ENCODE measurements at places on chromosomes 12 and 14. TPM values are rescaled to one million over a fixed set of nuclear protein-coding genes. Genes with fewer than 3 reads are reported as not detected.

DNA sequence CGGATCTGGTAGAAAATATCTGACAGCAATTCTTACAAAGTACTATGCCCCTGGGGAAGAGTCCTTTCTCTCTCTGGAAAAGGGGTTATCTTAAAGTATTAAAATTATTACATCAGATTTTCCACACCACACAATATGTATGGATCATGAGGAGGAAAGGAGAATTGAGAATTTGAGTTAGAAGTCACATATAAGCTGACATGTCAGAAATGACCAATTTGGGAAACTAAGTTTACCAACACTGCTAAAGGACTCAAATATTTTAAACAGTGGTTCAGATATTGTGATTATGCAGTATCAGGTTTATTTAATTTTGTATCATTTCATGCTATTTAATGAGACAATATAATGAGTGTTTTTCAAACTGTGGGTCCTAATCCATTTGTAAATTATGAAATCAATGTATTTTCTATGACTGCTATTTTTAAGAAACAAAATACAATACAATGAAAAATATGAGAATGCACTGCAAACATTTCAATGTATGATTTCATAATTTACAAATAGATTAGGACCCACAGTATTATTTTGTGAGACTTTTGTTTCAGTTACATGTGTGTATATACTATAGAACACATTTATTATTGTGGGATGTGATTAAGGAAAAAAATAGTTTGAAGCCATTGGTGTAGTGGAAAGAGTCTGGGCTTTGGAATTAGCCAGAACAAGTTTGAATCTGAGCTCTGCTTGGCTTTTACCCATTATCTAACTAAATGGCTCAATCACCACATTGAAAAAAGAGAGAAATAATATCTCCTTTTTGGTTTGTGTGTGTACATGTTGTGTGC lies 1.8 kb upstream of the INSM2 start:
- no peak for DNase-seq
- no peak overlapping the region for H3K4me3 ChIP-seq
- H3K36me3 ChIP-seq: no peaks in the 10 kb centered on the region
- H3K4me1 ChIP-seq: peaks cover 25% of the 10 kb centered on the region

GRCh38 chr12:112837629-112838197 lies 46.2 kb downstream of the RPH3A start:
- no peaks in the 10 kb centered on the region for H3K4me1 ChIP-seq
- no peaks in the 10 kb centered on the region for H3K36me3 ChIP-seq
- no peak overlapping the region for H3K4me3 ChIP-seq
- H3K27me3 ChIP-seq: no peaks in the 10 kb centered on the region

SERPINA1 gene
- 10,220 TPM for total RNA-seq

- H3K36me3 ChIP-seq: no peaks in the 10 kb centered on the region
- no peak overlapping the region for H3K27ac ChIP-seq
- no peaks in the 10 kb centered on the region for H3K27me3 ChIP-seq
- no peaks in the 10 kb centered on the region for H3K4me1 ChIP-seq
Measured at GRCh38 chr14:97074456-97074855, 277.3 kb downstream of the VRK1 start.

ENDOU gene
- not detected for total RNA-seq

DNA sequence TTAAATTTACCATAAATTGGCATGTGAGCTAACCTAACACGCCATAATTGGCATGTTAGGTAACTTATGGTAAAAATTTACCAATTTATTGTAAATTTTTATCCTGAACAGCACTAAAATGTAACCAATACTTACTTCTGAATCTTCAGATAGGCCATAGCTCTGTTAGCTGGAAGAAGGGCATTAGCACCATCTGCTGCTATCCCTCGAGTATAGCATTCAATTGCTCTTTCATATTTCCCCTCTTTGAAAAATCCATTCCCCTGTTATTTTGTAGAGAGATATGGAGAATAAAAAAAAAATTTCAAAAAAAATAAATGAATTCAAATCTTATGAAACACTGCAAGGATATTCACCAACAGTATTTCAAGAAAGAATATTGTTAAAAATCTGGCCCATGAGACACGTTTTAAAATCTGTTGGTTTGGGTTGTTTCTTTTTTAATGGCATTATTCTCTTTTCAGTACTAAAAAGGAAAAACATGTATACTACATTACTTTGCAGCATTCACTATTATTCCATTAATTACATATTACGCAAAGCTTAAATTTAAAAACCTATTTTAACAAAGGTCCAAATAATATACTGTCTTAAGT lies 19.1 kb downstream of the RPAP3 start:
- H3K27me3 ChIP-seq: no peaks in the 10 kb centered on the region
- no peaks in the 10 kb centered on the region for H3K36me3 ChIP-seq
- no peaks in the 10 kb centered on the region for H3K4me1 ChIP-seq
- no peak for DNase-seq
- H3K4me3 ChIP-seq: no peak overlapping the region

- H3K4me3 ChIP-seq: no peak overlapping the region
- peaks cover 7% of the 10 kb centered on the region for H3K4me1 ChIP-seq
- no peak overlapping the region for H3K27ac ChIP-seq
- H3K36me3 ChIP-seq: no peaks in the 10 kb centered on the region
- DNase-seq: no peak
Measured at GRCh38 chr12:119631930-119632678, 35.8 kb upstream of the PRKAB1 start.

- no peak overlapping the region for H3K27ac ChIP-seq
- H3K4me1 ChIP-seq: peaks cover 3% of the 10 kb centered on the region
- no peaks in the 10 kb centered on the region for H3K27me3 ChIP-seq
- no peak overlapping the region for H3K4me3 ChIP-seq
- no peaks in the 10 kb centered on the region for H3K36me3 ChIP-seq
- no peak for DNase-seq
Measured at GRCh38 chr14:74630881-74631690, 19.0 kb upstream of the LTBP2 start.

CHGA gene
- total RNA-seq: not detected

BEGAIN gene
- 0.47 TPM for total RNA-seq

GRCh38 chr14:80678436-80678835 lies 263.1 kb downstream of the CEP128 start:
- H3K4me1 ChIP-seq: no peaks in the 10 kb centered on the region
- H3K4me3 ChIP-seq: no peak overlapping the region
- no peak for DNase-seq
- no peaks in the 10 kb centered on the region for H3K27me3 ChIP-seq
- no peaks in the 10 kb centered on the region for H3K36me3 ChIP-seq

DNA sequence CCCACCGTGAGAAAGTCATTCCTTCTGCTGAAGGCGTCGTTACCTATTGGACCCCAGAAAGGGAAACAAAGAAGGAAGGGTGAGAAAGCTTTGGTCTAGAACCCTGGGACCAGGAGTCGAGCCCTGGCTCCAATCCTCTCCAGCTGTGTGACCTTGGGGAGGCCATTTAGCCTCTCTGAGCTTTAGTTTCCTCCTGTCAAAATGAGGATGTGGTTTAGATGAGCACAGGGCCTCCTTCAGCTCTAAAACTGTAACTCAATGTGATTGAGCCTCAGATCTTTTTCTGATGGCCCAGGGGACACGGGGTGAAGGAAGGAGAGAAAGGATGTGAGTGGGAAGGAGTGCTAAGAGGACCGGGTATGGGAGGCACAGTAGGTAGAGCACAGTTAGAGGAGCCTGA lies 7.7 kb downstream of the JDP2 start:
- no peak overlapping the region for H3K27ac ChIP-seq
- H3K4me3 ChIP-seq: no peak overlapping the region
- peaks cover 1% of the 10 kb centered on the region for H3K36me3 ChIP-seq
- peaks cover 12% of the 10 kb centered on the region for H3K4me1 ChIP-seq

DAD1 gene
- total RNA-seq: 142 TPM

ITGA7 gene
- 0.98 TPM for total RNA-seq

DNA sequence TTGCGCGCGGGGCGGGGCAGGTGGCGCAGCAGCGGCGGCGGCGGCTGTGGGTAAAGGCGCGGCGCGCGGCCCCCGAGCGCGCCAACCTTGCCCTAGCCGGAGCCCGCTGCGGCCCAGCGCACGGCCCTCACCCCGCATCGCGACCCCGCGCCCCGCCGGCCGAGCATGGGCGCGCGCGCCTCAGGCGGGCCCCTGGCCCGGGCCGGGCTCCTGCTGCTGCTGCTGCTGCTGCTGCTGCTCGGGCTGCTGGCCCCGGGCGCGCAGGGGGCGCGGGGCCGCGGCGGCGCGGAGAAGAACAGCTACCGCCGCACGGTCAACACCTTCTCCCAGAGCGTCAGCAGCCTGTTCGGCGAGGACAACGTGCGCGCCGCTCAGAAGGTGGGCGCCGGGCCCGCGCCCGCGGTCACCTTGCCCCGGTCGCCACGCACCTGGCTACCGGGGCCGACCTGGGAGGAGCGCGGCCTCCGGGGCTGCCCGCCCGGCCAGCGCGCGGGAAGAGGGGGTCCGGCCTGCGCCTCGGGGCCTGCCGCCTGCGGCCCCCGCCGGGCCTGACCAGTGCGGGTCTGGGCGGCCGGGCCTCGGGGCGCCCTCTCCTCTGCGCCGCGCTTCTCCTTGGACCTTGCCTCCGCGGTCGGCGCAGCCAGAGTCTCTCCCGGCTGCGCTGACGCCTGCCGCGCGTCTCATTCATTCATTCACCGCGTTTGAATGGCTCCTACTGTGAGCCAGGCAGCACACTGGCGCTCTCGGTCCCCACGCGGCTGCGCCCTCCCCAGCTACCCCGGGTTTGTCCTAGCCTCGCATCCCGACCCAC lies at the start of gene BRI3BP:
Gene BRI3BP (plus strand): TSS at position 20 of the 811 bp plus-strand sequence. CDS start 146 bp downstream, at position 166.
- H3K4me1 ChIP-seq: peaks cover 15% of the 10 kb centered on the region
- H3K4me3 ChIP-seq: peak within 1 kb of the TSS; percentile 44
- no peaks in the 10 kb centered on the region for H3K36me3 ChIP-seq
- no peaks in the 10 kb centered on the region for H3K27me3 ChIP-seq
- no peak within 1 kb of the TSS for H3K27ac ChIP-seq

DNA sequence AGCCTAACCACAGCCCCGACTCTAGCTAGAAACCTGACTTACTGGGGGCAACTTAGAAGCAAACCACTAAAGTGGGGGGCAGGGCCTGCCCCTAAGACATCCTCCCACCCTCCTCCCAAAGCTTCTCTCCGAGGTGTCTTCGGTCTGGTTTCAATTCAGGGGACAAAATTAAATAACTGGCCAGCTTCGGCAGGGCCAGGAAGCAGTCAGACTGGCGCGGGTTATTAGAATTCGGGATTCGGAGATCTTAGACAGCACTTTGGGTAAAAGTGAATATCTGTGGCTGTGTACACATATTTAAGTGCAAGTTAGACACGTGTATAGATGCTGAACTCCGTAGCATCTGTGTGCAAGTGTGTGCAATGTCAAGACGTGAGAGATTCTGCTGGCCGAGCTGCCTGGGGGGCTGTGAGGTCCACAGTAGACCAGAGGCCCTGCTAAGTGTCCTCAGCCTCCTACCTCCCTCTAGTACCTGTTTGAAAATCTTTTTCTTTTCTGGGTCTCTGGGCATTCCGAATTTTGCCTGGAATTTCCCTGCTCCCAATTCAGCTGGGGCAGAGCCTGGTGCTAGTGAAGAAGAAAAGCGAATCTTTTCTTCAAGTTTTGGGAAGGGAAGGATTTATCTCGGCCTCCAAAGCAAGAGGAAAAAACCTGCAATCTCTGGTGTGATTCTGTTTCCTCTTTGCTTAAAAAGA lies 4.0 kb upstream of the HOXC10 start:
- no peak for DNase-seq
- peaks cover 33% of the 10 kb centered on the region for H3K27me3 ChIP-seq
- peaks cover 3% of the 10 kb centered on the region for H3K4me1 ChIP-seq
- H3K27ac ChIP-seq: no peak overlapping the region

TSPAN19 gene
- total RNA-seq: not detected

DNA sequence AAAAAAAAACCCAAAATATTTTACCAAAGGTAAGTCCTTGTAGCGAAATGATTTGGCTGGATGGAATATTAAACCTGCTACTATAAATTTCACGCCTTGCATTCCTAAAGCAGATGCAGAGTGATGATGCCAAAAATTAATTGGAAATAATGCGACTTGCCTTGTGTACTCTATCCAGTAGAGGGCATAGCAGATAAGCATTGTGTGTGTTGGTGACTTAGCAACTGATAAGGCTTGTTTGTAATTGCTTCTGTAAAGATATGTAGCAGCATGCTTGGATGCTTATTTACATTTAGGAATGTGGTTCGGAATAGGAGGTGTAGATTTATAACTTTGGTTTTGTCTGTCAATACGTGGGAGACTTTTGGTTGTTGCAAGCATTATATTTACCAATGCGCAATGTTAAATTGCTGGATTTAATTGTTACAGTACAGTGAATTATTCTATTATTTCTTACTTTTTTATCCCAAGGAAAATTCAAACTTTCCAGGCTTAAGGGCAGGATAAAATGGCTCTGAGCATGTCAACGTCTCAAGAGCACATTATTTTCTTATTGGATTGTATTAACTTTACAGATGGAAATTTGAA lies 80.5 kb downstream of the TMEM260 start:
- peaks cover 9% of the 10 kb centered on the region for H3K4me1 ChIP-seq
- H3K27ac ChIP-seq: no peak overlapping the region
- no peak for DNase-seq
- H3K36me3 ChIP-seq: no peaks in the 10 kb centered on the region
- H3K27me3 ChIP-seq: no peaks in the 10 kb centered on the region
- H3K4me3 ChIP-seq: no peak overlapping the region

CACNA2D4 gene
- total RNA-seq: 1.5 TPM

- H3K4me1 ChIP-seq: no peaks in the 10 kb centered on the region
- H3K27ac ChIP-seq: no peak overlapping the region
- no peaks in the 10 kb centered on the region for H3K36me3 ChIP-seq
Measured at GRCh38 chr12:25695574-25695973, 142.5 kb upstream of the LMNTD1 start.

GRCh38 chr12:23055004-23055403 lies 430.0 kb downstream of the ETNK1 start:
- no peak overlapping the region for H3K4me3 ChIP-seq
- no peaks in the 10 kb centered on the region for H3K27me3 ChIP-seq
- no peaks in the 10 kb centered on the region for H3K4me1 ChIP-seq
- DNase-seq: no peak
- no peaks in the 10 kb centered on the region for H3K36me3 ChIP-seq

DNA sequence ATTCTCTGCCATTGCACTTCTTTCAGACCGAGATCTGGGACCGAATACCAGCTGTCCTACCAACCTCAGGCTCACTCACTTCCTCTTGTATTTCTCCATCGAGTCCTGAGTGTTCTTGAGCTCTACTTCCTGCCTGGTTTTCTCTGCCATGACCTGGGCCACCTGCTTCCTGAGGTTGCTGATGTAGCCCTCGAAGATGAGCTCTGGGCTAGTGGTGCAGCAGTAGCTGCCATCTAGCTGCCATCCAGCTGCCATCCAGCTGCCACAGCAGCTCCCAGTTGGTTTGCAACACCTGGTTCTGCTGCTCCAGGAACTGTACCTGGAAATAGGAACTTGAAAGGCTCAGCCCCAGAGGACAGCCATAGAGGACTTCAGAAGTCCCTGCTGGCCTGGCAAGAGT lies 15.0 kb upstream of the KRT73 start:
- no peak overlapping the region for H3K27ac ChIP-seq
- H3K27me3 ChIP-seq: no peaks in the 10 kb centered on the region
- H3K4me3 ChIP-seq: no peak overlapping the region
- H3K36me3 ChIP-seq: no peaks in the 10 kb centered on the region
- no peaks in the 10 kb centered on the region for H3K4me1 ChIP-seq

DNA sequence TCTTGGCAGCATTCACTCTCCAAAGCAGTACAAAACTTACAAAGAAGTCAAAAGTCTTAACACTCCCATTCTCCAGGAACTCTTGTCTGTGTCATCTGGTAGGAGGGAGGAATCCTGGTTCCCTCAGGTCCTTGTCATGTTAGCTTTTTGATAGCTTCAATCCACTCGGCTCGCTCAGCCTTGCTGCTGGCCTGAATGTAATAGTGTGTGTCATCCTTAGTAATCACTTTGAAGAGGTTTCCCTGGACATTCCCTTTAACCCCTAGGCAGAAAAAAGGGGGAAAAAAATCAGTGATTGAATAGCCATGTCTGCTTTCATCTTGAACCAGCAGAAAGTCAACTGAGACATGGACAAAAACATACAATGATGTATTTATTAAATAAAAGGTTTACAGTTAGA lies 24.8 kb downstream of the PLEK2 start:
- no peak for DNase-seq
- no peak overlapping the region for H3K4me3 ChIP-seq
- peaks cover 2% of the 10 kb centered on the region for H3K4me1 ChIP-seq

OS9 gene
- 357 TPM for total RNA-seq

NAA25 gene
- 17.7 TPM for total RNA-seq

CACNA1C gene
- total RNA-seq: 0.37 TPM
